Stimulated activated CD4-positive, alpha-beta T cell treated with anti-CD3 and anti-CD28 coated beads, Interleukin-1b, Interleukin-23, amount 100 ng/mL, for 4 hours (primary cell): ENCODE measurements at places on chromosomes 3 and 15.

DNA sequence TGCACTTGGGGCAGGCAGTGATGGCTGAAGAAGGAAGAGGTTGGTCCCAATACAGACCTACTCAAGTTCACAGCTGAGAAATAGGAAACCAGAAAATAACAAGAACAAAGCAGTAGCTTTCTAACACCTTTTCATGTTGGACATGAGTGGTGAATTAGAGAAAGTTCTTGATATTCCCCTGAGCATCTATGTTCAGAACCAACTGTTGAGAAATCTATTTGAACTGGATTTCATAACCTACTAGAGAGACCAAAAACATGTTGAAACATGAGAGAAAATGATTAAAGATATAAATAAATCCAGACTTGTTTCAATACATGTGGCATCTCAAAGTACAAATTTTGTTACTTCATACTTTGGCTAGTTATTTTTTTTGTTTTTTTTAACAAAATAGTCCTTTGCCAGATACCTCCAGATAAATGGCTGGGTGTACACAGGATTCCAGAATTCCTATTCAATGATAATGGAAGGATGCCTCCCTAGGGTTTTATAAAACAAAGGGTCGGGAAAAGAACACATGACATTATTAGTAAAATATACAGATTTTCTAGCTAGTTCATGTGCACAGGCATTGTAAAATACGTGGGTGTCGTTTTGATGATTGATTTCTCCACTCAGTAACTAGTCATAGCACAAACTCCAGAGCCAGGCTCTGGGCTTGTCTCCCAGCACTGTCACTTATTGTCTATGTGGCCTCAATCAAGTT is 34.4 kb upstream of the TNFSF10 start:
- DNase-seq, result no peak

- DNase-seq, result no peak
Observed at GRCh38 chr3:124588794-124589193, 141.5 kb upstream of the UMPS start.

GRCh38 chr3:85304360-85304964 is 345.7 kb downstream of the CADM2 start:
- DNase-seq, result no peak

DNA sequence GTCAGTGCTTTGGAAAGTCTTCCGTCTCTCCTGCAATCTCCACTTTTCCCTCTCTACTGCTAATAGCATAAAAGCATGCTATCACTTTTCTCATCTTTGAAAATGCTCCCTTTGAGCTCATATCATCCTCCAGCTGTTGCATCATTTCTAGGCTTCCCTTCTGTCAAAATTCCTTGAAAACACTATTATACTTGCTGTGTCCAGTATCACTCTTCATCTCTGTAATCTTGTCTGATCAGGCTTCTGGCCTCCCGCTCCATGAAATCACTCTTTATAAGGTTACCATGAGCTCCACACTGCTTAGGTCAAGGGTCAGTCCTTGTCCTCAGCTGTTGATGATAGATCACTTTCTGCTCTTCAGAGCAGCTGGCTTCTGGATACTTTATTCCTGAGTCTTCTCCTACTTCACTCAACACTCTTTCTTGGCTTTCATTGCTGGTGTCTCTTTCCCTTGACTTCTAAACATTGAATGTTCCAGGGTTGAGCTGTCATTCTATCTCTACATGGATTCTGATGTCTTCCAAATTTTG is 50.9 kb upstream of the SPTSSB start:
- DNase-seq, result no peak

DNA sequence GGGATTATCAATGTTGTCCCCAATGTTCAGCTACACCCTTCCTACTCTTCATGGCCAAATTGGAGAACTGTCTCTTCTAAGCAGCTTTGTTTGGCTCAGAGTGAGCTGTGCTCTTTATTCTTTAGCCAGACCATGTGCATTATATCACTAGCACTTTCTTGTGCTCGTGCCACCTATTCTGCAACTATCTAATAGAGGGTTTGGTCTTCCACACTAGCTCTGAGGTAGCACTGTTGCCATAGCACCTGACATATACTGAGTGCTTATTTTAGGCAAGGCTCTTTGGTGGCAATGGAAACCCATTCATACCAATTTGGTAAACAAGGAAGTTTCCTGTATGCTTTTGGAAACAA is 394.3 kb upstream of the C2CD4B start:
- no peak for DNase-seq

DNA sequence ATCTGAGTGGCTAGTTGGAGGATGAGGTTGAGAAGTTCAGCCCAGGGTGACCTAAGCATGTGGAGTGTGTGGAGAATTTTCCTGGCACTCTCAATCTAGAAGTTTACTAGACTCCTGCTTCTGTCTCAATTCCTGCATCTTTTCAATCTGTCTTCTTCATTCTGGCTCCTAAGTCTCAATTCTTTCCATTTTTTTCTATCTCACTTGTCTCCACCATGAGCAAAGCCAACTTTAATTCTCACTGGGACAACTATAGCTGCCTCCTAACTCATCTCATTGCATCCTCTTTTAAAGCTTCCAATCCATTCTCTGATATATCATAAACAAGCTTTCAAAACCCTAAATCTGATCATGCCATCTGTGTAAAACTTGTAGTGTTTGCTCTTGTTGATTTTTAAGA is 569.3 kb downstream of the NAALADL2 start:
- no peak for DNase-seq

DNA sequence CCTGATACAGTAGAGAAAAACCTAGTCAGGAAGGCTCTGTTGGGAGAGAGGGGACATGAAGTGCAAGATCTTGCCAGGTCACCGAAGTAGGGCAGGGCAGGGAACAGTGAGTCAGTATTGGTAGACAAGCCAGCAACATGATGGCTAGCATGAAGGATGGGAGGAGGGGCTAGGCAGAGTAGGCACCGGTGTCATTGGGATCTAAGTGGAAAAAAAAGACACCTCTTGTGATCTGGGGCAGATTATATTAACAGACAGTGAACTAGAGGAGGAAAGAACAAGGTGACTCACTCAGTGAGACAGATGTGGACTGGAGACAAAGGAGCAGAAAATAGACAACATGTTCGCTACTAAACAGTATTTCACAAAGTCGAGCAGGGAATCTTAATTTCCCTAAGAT is 149.2 kb upstream of the SLC24A5 start:
- DNase-seq, result no peak

- DNase-seq, result no peak
Observed at GRCh38 chr3:104412608-104413580, 953.8 kb upstream of the ALCAM start.

GRCh38 chr15:85777250-85778106 is 17.2 kb downstream of the KLHL25 start:
- no peak for DNase-seq

GRCh38 chr3:127015282-127016042 is 32.5 kb downstream of the PLXNA1 start:
- DNase-seq, result no peak

- DNase-seq, result no peak
Observed at GRCh38 chr3:69354948-69355347, 30.9 kb downstream of the FRMD4B start.

GRCh38 chr3:99868311-99868646 is 50.6 kb downstream of the CMSS1 start:
- no peak for DNase-seq

DNA sequence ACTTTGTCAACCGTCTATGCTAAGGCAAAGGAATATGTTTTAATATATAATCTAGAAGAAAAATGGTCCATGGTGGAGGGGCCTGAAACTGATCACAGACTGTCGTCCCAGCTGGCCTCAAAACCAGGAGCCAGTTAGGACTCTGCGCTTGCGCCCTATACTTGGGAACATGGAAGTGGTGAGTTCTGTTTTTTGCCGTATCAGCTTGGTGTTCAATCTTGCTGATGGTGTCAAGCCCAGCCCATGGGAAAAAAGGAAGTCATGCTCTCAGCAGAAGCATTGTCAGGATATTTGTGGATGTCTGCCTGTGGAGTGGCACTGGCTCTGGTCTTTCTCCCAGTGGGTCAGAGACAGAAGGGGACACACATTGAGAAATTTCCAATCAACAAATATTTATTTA is 342.0 kb upstream of the CTDSPL start:
- no peak for DNase-seq

DNA sequence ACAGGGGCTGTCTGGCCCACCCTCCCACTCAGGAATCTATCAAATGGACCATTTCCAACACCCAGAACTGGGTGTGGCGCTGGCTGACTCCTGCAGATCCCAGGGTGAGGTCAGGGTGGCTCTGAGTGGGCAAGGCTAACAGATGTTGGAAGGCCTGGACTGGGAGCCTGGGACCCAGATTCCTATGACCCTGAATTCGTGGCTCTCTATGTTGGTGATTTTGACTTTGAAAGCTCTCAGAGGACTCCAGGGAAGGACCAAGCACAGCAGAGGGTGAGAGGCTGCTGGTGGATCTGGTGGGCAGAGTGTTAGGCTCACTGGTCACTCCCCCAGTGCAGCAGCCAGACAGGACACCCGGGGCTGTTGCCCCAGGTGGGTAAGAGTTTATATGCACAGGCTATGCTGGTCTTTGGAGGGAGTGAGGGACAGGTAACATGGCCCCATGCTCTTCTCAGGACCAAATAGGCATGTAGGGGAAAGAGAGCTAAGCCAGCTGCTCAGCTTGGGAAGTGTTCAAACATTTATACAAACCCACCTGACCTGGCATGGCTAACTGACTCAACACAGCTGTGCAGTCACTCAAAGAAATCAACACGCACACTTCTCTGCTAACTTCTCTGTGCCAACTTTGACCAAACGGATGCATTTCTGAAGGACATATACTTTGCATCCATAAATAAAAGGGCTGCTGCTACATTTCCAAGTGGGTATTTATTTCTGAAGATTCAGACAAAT is 62.6 kb upstream of the RAB6B start:
- DNase-seq, result no peak

DNA sequence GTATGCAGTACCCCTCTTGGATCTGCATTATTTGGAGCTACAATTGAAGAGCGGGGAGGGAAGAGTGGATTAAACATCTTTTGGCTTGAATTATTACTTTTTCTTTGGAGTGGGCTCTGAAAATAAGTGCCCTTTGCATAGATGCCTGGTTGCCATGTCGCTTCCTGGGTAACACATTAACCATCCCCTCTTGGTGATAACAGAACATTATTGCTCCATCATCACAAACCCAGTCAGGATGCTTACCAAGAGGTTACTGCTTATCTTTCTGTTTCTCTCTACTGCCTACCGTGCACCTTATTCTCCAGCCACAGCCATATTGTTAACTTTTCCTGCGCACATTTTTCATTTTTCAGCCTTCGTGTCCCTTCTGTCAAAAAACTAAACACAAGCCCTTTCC is 42.7 kb upstream of the CLRN1 start:
- DNase-seq, result no peak

DNA sequence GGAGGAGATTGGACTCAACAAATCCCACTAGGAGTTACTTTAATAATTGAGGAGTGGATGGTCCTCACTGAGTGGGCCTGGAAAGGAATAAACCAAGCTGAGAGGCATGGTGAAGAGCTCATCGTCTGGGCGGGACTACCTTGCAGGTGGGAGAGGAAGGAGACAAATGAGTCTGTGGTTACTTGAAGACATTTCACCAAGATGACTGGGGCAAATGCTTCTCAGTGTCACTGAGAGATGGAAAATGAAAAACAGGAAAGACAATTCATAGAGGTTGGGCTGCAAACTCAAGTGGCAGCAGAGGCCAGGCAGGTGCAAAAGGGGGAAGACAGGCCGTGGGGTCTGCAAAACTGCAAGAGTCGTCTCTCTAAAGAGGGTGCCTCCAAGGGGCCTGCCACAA is 1.5 kb upstream of the ARHGAP31 start:
- no peak for DNase-seq
